ENCODE measurements at places on chromosomes 12 and 14.

- DNase-seq: no peak
Measured at GRCh38 chr12:115956236-115956635, 321.3 kb downstream of the MED13L start.

GRCh38 chr12:58268069-58268468 lies 326.7 kb downstream of the ATP23 start:
- no peak for DNase-seq

DNA sequence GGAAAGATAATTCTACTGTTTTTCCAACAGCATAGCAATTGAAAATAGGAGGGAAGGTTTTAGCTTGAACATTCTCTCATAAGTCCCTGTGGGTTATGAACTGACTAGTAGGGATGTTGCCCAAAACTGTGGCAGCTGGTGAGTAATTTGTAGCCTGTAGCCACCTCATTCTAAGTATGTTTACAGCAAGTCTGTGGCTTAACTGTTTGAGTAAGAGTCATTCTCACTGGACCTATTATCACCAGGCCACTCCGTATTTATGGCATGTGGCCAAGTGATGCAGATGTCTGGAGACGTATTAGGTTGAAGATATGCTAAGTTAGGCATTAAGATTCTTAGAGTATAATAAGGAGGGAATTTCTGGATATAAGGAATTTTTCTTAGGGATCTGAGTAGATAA lies 458.3 kb downstream of the ETNK1 start:
- DNase-seq: peak; percentile 36

DNA sequence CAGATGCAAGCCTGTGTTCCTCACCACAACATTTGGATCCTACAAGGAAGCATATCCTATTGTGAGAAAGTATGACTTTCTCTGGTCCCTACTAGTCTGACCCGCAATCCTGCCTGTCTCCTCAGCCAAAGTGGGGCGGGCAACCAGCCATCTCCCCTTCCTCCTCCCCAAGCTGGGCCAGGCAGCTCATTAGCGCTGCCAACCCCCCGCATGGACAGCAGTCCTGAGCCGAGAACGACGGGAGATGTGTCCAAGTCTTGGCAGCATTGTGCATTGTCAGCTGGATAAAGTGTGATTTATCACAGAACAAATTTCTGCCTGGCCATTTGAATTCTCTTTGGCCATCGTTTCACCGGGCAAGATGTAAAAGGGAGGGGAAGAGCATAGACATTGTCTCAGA lies 139.4 kb downstream of the SLC15A4 start:
- DNase-seq: no peak

DNA sequence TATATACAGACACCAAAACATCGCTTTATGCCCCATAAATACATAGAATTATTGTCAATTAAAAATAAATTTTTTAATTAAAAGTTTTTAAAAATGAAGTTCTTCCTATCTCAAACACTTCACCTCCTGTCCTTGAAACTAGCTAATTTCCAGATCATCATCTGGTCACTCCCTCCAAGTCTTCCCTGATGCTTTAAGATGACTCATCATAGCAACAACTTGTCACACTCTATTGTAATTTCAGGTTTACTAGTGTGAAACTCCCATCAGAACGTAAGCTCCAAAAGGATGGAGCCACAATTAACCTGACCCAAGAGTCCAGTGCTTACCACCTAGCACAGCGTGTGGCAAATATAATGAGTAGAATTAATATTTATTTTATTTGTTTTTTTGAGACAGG lies 16.3 kb downstream of the GXYLT1 start:
- DNase-seq: no peak

DNA sequence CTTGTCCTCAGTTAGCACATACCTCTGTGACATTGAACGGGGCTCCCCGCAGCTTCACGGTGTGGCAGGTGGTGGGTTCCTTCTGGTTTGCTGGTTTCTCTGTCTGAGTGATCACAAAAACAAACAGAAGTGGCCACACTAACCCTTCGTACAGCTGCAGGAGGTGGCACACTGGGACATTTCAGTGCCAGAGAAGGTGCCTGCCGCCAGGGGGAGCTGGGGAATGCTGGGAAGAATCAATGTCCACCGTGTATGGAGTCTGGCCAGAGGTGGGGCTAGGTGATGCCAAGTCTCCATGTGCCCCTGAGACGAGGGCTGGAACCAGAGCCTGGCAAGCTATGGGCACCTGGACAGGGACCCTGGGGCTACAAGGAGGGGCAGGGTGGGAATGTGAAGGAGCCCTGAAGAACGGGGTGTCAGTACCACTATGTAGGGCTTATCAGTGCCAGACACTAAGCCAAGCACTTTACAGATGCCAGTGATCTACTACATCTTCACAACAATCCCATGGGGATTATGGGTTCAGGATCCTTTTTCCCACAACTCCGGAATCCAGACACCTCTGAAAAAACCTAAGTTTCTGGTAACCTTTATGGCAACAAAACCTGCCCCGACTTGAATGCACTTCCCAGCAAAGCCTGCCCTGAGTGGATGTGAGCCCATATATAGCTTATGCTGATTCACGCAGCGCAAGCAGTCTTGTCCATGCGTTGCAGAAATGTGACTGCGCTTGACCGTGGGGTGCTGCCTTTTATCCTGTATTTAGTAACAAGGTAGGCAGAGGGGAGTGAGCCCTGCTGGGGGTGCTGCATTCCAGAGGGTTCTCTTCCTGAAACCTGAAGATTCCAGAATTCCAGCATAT lies 10.8 kb downstream of the RBM19 start:
- no peak for DNase-seq

DNA sequence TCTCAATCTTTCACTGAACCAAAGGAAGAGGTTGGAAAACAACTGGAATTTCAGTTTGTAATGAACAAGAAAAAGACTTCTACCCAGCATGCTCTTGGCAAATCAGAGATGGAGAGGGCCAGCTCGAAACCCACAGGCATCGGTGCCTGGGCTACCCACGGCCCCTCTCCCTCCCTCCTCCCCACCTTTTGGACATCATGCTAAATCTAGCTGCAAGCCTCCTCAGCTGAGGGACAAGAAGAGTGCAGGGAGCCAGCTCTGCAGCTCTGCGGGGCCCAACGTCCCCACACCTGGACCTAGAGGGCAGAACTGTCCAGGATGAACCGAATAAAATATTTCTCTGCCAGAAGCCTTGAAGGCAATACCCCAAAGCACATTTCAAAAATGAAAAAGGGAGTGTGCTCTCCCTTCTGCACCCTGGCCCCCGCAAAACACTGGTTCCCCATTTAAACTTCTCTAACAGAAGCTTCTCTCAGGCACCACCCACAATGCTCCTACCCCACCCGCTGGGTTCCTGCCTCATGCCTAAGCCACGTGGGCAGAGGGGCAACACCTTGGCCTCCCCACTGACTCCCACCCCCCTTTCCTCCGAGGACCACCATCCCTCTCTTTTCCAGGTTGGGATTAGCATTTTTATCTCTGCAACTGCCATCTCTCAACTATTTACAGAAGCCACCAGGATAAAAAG lies 8.2 kb downstream of the CAMKK2 start:
- DNase-seq: no peak

GRCh38 chr12:102977945-102978706 lies 20.7 kb downstream of the ASCL1 start:
- no peak for DNase-seq

DNA sequence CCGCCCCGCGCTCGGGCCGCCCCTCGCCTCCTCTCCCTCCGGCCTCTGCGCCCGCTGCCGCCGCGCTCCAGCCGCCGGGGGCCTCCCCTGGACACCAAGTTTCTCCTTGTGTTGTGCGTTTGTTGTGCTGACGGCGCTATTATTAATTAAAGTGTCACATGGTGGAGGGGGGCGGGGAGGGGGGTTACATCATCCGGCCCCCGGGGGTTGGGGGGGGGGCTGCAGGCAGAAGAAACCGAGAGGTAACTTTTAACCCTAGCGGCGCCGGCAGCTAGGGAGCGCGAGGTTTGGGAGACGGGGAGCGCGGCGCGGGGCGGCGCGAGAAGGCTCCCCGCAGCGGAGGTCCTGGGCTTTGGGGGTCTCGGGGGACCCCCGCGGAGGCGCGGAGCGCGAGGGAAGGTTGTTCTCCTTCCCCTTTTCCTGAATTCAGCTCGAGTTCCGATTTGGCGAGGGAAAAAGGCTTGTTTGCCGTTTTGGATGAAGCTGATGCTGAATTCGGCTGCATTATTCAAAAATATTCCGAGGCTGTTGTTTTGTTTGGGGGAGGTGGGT lies at the start of gene HRK:
Gene HRK (minus strand): TSS at position 117 of the 552 bp plus-strand sequence. CDS start 134 bp downstream, outside the sequence.
- peak; percentile 48 for DNase-seq

- DNase-seq: no peak
Measured at GRCh38 chr12:82688035-82688501, 1.4 kb downstream of the TMTC2 start.

GRCh38 chr14:73168274-73168673 lies 32.0 kb downstream of the PSEN1 start:
- no peak for DNase-seq

DNA sequence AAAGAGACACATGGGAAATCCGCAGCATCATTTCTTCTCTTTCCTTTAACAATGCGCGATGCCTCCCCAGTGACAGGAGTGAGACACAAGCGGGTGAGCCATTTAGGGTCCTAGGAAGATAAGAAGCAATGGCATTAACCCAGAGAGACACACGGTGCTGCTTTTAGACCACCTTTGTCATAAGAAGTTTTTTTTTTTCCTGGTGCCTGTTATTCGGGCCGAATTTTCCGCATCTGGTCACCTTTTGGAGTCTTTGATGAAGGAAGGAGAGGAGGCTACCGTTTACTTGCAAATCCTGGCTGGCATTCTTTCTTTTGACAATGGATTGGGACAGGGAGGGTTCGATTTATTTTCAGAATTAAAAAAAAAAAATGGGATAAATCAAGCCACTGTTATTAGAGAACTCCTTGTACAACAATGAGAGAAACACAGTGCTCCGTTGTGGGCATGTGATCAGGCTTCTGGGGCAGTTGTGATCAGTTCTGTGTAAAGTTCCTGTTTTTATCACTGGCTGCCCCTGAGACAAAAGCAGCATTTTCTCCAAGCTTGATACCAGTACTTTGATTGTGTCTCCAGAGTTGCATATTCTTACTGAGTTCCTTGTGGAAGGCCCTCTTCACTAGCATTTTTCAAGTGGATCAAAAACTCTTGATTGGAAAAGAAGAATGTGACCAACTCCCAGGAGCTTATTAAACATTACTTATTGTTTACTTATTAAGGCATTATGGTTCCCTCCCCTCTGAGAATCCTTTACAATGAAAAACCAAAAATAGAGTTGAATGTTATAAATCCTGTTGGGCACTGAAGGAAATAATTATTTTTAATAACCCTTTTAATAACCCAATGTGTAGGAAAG lies 1.1 kb downstream of the DIP2B start:
- DNase-seq: no peak

DNA sequence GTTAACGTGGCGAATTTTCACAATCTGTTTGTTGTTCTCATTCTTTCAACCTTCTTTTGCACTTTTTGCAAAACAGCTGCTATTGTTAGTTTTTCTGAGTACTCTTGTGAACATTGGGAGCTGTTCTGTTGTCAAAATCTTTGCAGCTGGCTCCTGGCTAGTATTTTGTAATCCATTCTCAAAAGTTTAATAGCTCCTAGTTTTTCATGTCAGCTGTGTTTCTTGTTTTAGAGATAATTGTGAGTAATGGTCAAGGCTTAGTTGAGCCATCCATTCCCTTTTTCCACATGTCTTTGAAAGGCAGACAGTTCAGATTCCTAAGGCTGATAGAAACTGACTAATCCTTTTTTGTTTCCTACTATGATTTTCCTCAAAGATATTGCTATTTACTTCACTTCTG lies 39.1 kb upstream of the CRADD start:
- no peak for DNase-seq

GRCh38 chr14:105481886-105482457 lies 4.7 kb upstream of the CRIP1 start:
- DNase-seq: peak; percentile 98

- peak; percentile 41 for DNase-seq
Measured at GRCh38 chr12:96907671-96908422, 790 bp downstream of the NEDD1 start.

DNA sequence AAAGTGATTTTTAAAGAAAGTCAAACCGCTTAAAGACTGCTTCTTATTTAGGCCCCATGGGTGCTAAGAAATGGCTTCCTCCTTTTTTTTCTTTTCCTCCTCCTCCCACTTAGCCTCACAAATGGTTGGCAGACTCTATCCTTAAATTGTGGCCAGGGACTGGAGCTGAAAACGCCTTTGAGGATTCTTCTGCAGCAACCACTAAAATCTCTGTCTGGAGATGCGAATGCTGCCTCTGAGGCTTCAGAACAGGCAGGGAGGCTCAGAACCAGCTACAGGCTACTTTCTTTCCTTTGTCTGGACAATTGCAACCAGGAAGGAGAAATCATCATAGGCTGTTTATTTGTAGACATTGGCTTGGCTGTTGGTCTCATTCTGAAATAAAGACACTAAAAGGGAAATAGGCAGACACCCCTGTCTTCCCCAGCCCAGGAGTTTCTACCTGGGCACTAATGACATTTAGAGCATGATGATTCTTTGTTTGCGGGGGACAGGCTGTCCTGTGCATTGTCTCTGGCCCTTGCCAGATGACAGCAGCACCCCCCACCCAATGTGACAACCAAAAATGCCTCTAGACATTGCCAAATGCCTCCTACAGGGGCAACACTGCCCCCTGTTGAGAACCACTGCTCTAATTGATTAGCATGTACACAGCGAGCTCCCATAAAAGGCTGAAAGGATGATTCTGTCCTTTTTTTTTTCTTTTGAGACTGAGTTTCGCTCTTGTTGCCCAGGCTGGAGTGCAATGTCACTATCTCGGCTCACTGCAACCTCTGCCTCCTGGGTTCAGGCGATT lies 50.3 kb downstream of the MAP1LC3B2 start:
- no peak for DNase-seq

- no peak for DNase-seq
Measured at GRCh38 chr14:22003461-22003860, 329.8 kb upstream of the OR4E1 start.

GRCh38 chr12:27014859-27015729 lies 910 bp upstream of the TM7SF3 start:
- DNase-seq: no peak

GRCh38 chr12:122031342-122032216 lies 9.9 kb downstream of the BCL7A start:
- peak; percentile 77 for DNase-seq

- DNase-seq: peak; percentile 76
Measured at GRCh38 chr12:64088431-64089349, 133.4 kb downstream of the KICS2 start.

- peak; percentile 45 for DNase-seq
Measured at GRCh38 chr14:49512147-49512551, 74.0 kb downstream of the RPS29 start.

DNA sequence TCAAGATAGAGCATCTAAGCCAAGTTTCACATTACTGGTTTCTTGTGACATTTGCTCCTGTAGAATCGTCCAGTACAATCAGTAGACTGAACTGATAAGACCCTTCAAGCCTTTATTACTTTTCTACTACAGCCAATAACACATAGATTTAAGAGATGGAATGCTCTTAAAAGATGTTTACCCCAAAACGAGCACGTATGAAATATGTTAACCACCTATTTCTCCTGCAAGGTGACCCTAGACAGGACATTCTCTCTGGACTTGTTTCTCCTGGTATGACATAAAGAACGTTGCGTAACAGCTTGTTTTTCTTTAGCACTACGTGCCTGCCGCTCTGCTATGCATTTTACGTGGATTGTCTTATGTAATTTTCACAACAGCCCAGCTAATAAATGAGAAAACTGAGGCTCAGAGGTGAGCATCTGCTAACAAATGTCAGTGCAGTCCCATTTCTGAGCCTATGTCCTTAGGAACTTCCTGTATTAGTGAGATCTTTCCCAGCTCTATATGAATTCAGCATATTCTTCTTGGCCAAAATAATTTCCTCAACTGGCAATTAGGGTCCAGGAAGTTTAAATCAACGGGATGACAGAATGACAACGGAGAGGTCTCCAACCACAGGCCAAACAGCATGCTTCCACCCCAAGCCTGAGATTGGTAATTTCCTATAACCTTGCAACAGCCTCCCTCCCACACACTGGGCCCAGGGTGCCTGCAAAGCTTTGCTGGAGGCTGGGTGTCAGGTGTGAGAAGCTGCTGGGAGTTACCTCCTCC lies 3.7 kb downstream of the NFKBIA start:
- no peak for DNase-seq
